PC-3 (cell line): ENCODE measurements at places on chromosomes 11 and 22.

DNA sequence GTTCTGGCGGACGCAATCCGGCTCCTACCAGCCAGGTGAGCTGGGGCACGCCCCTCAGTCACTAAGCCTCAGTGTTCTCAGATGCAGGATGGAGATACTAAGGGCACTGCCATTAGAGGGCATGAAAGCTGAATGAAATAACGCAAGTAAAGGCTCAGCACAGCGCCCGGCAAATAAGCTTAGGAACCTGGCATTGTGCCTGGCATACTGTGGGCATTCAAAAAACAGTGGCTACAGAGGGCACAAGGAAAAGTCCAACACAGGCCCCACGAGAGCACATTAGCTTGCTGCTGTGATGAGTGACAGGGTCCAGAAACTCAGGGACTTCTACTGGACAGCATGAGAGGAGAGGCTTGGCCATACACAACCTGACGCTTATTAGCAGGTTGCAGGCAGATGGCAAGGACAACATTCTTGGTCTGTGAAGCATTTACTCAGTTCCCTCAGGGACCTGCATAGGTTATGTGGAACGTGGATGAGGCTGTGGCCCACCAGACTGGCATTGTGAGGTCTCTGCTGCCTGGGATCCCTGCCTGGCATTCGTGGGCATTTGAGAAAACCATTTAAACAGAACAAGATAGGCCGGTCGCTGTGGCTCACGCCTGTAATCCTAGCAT lies 12.2 kb downstream of the TXN2 start:
- DNase-seq = no peak

- DNase-seq = peak; percentile 0
Measured at GRCh38 chr22:37340331-37341262, 58.3 kb downstream of the CYTH4 start.

GRCh38 chr22:27748349-27748748 lies 53.2 kb downstream of the MN1 start:
- DNase-seq = no peak

DNA sequence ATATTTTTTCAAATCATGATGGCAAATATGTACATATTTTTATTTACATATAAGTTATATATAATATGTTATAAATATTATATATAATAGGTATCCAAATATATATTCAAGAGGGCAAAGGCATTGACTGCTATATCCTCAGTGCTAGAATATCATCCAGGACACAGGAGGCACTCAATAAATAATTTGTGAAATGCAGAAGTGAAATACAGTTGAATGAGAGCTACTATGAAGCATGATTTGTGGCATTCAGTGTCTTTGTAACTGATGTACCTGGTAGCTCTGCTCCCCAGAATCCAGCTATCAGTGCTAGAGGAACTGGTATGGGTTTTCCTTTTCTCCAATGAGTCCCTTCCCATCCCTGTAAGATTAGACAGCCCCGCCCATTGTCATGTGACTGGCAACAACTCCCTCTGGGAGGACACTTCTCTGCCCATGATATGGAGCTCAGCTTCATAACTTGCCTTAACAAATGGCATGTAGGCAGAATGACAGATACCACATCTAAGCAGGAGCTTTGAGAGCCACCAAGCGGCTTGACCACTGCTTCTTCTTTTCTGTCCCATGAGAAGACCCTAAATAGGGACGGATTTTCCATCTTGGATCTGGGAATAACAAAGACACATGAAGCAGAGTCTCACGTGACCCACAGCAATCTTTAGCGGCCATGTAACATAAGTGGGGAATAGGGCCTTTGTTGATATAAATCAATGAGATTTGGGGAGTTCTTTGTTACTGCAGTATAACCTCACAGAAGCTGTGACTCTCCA lies 10.2 kb upstream of the CD82 start:
- no peak for DNase-seq

DNA sequence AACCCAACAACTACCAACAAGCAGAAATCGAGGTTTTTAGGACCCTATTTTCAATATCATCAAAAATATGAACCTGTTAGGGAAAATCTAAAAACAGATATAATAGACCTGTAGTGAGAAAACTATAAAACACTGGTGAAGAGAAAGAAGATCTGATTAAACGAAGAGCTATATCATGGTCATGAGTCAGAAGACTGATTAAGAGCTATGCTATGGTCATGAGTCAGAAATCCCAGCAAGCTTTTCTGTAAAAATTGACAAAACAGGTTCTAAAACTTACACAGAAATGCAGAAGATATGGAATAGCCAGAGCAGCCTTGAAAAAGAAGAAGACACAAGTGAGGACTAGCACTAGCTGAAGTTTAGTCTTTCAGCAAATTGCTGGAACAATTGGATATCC lies 345.0 kb downstream of the TBC1D22A start:
- peak; percentile 82 for DNase-seq

GRCh38 chr11:59267736-59268475 lies 55.2 kb upstream of the MPEG1 start:
- peak; percentile 62 for DNase-seq

DNA sequence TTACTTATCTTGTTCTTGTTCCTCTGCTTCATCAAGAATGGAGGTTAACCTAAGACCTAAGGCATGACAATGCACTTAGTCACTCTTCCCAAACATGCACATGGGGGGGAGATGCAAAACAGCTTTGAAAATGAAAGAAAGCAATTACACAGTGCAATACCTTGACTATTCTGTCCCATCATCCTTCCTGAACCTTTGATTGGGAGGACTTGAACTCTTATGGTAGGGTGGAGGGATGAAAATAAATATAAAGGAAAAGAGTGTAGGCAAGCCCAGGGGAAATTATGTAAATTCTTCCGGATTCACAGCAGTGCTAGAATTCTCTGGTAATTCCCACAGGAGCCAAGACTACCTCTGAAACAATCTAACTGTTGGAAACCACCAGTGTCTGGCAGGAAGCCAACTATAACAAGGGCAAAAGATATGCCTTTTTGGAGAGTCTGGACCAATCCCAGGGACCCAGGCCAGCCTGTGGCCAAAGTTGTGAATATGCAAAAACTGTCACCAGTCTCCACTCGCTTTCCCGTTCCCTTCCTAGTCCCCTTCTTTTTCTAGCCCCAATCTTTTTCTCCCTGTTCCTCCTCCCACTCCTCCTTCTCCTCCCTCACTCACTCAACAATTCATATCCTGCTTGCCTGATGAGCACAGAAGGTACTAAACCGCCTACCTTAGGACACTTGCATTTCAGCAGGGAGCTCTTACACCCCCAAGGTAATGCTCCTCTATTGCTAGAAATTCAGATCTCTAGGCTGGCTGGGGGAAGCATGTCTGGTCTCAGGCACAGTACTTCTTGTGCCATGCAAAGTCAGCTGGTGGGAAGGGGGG lies 2.5 kb upstream of the RCN1 start:
- DNase-seq = peak; percentile 83

DNA sequence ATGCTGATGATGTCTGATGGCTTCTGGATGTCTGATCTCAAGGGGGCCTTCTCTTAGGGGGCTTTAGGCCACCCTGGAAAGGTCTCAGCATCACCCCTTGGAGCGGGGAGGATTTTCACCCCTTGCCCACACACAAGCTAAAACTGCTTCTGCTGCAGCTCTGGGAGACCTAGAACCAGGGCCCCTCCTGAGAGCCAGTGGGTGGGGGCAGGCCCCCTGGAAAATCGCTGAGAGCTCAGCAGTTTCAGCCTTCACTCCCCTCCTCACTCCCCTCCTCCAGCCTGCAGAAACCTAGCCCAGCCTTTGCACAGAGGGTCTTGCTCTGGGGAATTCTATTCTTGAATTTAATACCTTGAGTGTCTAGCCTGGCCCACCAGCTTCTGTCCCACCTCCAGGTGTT lies 17.2 kb downstream of the CD6 start:
- no peak for DNase-seq

DNA sequence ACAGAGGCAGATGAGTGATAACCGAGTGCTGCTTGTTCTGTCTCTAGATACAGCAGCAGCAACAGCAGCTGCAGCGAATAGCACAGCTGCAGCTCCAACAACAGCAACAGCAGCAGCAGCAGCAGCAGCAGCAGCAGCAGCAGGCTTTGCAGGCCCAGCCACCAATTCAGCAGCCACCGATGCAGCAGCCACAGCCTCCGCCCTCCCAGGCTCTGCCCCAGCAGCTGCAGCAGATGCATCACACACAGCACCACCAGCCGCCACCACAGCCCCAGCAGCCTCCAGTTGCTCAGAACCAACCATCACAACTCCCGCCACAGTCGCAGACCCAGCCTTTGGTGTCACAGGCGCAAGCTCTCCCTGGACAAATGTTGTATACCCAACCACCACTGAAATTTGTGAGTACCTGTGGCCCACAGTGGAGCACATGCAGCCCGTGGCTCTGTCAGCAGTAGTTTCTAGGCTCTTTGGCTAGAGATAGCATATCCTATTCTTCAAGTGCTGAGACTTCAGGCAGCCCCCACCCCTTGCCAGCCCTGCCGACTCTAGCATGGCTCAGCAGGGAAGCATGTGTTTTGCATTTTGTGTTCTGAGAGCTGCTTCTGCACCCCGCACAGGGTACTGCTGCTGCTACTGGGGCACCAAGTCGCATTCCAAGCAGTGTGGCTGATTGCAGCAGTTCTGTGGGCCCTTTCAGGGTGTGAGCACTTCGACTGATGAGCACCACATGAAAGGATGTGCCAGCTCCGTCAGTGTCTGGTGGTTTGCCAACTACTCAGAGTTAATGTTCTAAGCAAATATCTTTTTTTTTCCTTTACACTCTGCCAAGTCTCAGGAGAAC lies 59.2 kb downstream of the MED15 start:
- DNase-seq = peak; percentile 87

DNA sequence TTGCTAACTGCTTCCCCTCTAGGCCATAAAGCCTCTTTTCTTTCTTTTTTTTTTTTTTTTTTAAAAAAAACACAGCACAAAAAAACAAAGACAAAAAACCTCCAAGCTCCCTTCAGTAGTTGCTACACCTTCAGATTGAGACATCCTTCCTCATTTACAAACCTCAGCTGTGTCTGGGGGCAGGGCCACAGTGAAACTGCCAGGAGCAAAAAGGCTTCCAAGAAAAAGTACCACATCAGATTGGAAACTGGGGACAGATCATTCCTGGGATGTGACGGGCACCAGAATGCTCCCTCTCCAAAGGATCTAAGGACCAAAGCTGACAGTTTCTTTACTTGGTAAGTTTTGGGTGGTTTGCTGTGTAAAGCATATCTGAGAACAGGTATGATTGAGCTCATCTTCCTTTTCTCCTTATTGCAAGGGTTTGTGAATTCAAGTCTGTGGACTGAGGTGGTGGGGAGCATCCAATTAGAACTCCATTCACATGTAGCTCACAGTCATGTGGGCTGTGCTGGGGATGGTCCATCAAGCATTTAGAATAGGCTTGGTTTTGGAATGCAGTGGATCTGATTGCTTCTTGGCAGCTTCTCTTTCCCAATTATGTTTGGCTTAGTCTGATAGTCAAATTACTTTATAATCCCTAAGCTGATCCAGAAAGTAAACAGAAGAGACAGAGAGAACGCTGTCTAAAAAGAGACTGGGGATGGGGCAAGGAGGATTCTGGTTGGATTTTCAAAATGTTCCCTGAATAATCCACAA lies 705 bp downstream of the BBOX1 start:
- DNase-seq = no peak

DNA sequence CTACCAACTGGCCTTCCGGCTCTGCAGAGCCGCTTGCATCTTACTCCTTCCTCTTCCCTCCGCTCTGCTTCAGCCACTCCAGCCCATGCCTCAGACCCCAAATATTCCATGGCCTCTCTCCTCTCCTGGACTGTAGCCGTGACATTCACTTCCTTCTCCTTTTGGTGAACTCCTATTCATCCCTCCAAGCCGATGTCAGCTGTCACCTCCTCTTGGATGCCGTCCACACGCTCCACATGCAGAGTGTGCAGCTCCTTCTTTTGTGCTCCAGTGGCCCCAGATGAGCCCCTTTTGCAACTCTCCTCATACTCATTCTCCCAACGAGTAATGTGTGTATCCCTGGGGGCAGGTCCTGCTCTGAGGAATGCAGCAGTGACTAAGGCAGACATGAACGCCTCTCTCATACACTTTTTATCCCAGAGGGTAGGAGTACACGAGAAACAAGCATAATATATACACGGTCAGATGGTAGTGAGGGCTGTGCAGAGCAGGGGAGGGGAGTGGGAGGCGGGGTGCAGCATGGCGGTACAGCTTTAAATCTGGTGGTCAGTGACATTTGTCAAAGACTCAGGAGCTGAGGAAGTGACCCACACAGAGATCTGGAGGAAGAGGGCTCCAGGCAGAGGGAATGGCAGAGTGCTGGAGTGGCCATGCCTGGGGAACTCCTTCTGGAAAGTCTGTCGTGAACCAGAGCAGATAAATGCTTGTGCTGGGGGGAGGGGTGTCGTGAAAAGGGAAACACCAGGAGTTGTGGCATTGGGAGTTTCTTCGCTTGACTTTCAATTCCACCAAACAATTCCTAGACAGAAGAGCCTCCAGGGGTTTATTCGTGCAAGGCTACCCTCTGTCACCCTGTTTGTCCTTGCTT lies 83.8 kb upstream of the ATXN10 start:
- peak; percentile 29 for DNase-seq

DNA sequence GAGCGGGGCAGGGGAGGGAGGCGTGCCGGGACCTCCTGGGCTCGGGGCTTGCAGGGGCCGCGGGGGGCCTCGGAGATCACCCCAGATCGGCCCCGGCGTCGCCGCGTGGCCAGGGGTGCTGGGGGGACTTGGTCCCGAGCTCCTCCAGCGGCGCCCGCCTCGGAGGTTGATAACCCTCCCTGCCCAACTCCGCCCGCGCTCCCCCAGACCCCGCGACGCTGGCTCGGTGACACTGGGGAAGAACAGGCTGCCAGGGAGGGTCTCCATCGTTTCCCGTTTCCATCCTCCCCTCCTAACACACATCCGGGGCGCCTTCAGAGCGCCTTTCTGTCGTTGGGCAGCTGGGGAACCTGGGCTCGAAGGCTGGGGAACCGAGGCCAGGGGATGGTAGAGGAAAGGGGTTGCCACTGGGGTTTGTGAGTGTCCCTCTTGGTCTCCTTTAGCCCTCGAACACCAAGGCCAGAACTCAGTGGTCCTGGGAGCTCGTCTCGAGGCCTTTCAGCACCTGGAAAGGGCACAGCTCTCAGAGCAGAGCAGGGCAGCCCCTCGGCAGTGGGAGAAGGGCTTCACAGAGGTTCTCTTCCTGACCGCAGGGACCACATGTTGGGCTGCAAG lies 431 bp downstream of the SLC37A2 start:
- DNase-seq = no peak

- no peak for DNase-seq
Measured at GRCh38 chr11:73225001-73225686, 7.1 kb downstream of the P2RY2 start.

- peak; percentile 14 for DNase-seq
Measured at GRCh38 chr11:64173616-64174355, 7.9 kb upstream of the MACROD1 start.

- DNase-seq = no peak
Measured at GRCh38 chr22:47122441-47123000, 360.1 kb downstream of the TBC1D22A start.
